ENCODE measurements at places on chromosomes 2 and 18. TPM values are rescaled to one million over a fixed set of nuclear protein-coding genes. Genes with fewer than 3 reads are reported as not detected.

DNA sequence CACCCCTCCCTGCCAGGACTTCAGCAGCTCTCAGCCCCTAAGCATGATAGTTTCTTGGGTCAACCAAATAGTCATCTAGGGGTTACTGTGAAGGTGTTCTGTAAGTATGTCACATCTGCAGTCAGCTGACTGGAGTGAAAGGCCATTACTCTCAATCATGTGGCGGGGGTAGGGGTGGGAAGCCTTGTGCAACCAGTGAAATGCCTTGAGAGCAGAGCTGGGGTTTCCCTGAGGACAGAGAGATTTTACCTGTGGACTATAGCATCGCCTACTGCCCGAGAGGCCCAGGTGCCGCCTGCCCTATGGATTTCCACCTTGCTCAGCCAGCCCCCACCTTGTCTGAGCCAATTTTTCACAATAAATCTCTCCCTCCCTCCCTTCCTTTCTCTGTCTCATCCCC lies 20.9 kb upstream of the KLF11 start:
- no peaks in the 10 kb centered on the region for H3K4me1 ChIP-seq
- H3K27ac ChIP-seq: no peak overlapping the region

DNA sequence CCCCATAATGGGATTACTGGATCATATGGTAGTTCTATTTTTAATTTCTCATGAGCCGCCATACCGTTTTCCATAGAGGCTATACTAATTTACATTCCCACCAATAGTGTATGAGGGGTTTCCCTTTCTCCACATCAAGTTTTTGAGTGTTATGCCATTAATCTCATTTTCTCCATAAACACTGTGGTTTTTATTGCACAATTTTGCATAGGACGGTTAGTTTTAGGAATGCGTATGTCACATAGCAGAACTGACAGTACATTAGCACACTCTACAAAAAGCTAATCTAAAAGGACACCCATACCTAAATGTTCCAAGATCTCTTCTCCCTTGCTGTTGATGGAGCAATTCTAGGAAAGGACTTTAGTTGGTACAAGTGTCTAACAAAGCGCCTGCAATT lies 32.5 kb downstream of the DARS1 start:
- H3K4me1 ChIP-seq: peaks cover 58% of the 10 kb centered on the region
- H3K4me3 ChIP-seq: no peak overlapping the region
- DNase-seq: no peak
- no peak overlapping the region for H3K27ac ChIP-seq

DNA sequence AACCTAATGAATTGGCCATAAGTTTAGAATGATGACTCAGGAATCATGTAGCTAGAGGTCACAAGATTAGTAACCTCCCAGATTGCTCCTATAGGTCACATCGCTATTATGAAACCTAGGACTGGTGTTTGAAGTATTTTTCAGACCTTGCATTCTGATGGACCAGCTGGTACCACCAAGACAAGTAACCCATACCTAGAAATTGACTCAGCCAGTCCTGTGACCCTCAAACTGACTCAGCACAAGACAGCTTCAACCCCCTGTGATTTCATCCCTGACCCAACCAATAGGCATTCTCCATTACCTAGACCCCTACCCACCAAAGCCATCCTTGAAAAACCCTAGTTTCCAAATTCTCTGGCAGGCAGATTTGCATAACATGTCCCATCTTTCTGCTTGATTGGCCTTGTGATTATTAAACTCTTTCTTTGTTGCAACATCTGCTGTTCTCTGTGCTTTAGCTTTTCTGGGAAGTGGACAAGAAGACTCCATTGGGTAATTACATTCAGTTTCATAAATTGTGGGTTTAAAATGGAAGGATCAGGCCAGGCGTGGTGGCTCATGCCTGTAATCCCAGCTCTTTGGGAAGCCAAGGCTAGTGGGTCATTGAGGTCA lies 254.9 kb downstream of the IRS1 start:
- H3K27me3 ChIP-seq: no peaks in the 10 kb centered on the region
- H3K4me1 ChIP-seq: no peaks in the 10 kb centered on the region
- no peak overlapping the region for H3K27ac ChIP-seq

- no peaks in the 10 kb centered on the region for H3K36me3 ChIP-seq
- H3K4me1 ChIP-seq: peaks cover 5% of the 10 kb centered on the region
- peak; percentile 73 for DNase-seq
- no peak overlapping the region for H3K27ac ChIP-seq
- H3K27me3 ChIP-seq: peaks cover 14% of the 10 kb centered on the region
Measured at GRCh38 chr2:11129598-11130449, 25.4 kb upstream of the SLC66A3 start.

DNA sequence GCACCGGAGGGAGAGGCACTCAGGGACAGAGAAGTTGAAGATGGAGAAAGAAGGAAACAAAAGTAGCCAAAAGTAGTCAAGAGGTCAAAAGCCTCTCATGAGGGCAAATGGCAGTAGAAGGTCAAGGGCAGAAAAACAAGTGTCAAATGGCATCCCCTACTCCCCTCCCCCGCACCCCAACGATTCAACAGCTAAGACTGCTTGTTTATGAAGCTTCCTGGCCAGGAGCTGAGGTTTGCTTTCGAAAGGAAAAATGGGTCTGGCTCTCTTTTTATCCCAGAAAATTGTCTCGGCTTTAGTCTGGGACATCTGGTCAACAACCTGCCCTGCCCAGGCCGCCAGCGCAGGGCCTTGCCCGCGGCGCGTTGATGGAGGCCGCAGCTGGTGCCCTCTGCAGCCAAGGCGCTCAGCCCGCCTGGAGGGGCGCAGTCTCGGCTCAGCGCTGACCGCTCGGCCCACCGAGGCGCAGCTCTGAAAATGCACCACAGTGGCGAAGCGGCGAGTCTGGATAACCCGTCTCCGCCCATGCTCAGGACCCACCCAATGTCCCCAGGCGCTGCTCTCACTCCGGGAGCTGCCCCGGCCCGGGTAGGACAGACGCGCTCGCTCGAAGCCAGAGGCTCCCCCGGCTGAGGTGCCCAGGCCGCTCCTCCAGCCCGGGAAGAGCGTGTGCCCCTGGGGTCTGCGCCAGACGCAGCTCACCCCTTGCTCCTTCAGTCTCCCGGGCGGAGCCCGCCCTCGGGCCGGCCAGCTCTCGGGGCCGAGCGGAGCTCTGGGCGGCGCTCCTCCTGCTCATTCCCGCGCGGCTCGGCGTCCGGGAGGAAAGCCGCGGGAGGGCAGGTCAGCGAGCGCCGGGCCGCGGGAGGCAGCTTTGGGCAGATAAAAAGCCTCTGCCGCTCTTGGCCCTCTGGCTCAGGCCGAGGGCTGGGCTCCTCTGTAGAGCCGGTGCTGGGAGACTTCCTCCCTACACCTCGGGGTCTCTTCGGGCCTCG lies 1.8 kb upstream of the TBR1 start:
- no peak overlapping the region for H3K27ac ChIP-seq
- peaks cover 46% of the 10 kb centered on the region for H3K4me1 ChIP-seq
- DNase-seq: peak; percentile 10
- peaks cover 52% of the 10 kb centered on the region for H3K27me3 ChIP-seq
- H3K4me3 ChIP-seq: peak overlapping the region; percentile 31

DNA sequence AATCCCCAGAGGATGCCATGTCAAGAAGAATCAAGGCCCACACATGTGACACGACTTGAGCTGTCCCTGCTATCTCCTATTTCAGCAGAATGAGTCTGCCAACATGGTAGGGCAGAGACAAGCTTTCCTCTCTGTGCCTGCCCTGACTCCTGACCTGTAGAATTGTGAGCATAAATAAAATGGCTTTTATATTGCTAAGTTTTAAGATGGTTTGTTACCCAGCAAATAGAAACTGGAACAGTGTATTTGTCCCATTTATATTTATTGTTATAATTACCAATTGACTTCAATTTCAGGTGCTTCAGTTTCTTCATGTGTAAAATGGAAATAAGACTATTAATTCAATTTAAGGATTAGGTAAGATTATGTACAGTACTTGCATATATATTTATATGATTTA lies 90.5 kb downstream of the ASB1 start:
- H3K36me3 ChIP-seq: no peaks in the 10 kb centered on the region
- H3K4me3 ChIP-seq: no peak overlapping the region
- no peak for DNase-seq
- H3K4me1 ChIP-seq: no peaks in the 10 kb centered on the region

GRCh38 chr2:216621292-216621691 lies 11.9 kb upstream of the IGFBP2 start:
- H3K4me1 ChIP-seq: peaks cover 11% of the 10 kb centered on the region
- H3K4me3 ChIP-seq: no peak overlapping the region
- H3K27me3 ChIP-seq: no peaks in the 10 kb centered on the region
- no peak for DNase-seq
- H3K36me3 ChIP-seq: no peaks in the 10 kb centered on the region

DNA sequence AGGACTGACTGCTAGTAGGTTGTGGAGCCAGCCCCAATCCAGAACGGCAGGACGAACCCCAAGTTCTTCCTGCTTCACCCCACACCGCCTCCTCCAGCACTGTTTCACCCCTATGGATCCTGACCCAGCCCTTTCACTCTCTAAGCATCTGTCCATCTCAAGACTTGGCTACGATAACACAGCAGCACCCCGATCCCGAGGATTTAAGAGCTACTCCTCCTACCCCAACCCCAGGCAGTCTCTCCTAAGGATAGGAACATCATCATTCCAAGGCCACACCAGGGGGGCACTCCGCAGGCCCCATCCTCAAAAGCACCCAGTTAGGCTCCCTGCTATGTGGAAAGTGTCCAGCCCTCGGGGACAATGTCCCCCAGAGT lies 645 bp downstream of the KCTD18 start:
- H3K27me3 ChIP-seq: no peaks in the 10 kb centered on the region
- peak overlapping the region; percentile 91 for H3K4me3 ChIP-seq
- peaks cover 18% of the 10 kb centered on the region for H3K36me3 ChIP-seq
- DNase-seq: no peak
- H3K4me1 ChIP-seq: peaks cover 11% of the 10 kb centered on the region

DNA sequence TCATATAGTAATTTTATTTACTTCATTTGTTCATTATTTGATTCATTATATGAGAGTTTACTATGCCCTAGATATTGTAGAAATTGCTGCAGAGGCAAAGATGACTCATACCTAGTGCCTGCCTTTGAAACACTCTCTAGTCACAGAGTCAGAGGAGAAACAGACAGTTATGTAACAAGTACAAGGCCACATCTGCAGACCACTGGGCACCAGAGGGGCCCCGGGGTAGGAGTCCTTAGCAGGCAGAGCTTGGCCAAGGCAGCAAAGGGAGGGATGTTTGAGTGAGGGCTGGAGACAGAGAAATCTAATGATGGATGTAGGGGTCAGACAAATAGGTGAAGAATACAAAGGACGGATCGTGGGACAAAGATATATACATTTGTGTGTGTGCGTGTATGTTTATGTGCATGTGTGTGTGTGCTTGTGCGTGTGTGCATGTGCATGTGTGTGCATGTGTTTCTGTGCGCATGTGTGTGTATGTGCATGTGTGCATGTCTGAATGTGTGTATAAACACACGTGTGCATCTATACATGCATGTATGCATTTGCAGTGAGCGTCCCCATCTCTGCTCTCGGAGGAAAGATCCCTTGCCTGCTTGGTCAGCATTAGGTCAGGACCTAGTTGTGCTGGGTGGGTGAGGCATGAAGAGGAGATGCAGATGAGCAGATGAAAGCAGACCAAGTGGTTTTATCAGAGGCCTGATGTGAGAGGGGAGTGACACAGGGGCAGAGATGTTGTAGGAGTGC lies 170.6 kb upstream of the MYT1L start:
- H3K36me3 ChIP-seq: no peaks in the 10 kb centered on the region
- H3K27ac ChIP-seq: no peak overlapping the region
- DNase-seq: no peak
- no peaks in the 10 kb centered on the region for H3K27me3 ChIP-seq

- H3K27ac ChIP-seq: no peak overlapping the region
- no peaks in the 10 kb centered on the region for H3K27me3 ChIP-seq
- no peak overlapping the region for H3K4me3 ChIP-seq
- DNase-seq: no peak
Measured at GRCh38 chr2:232795920-232796319, 19.6 kb upstream of the KCNJ13 start.

DNA sequence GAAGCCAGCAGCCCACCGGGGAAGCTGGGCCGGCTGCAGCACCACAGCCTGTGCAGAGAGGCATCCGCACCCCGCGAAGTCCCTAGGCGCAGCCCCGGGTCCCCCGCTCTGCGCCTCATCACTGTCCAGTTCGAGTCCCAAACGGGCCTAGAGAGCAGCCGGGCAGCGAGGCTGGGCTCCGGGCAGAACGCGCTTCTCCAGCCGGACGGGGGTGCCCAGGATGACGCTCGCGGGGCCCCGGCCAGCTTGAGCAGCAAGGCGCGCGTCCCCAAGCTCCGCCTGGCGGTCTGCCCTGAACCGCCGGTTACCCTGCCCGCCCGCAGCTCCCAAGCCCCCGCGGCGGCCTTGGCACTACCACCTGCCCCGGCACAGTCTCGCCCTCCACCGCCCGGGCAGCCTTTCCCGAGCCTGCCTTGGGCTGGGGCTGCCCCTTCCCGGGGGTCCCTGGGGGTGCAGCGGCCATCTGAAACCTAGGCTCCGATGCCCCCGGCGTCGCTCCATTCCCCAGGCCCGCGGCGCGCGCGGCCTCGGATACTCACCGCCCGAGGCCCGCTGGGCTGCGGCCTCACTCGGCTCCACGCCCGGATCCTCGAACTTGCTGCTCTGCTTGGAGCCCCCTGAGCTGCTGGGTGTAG lies 591 bp downstream of the SLC16A14 start:
- peaks cover 20% of the 10 kb centered on the region for H3K4me1 ChIP-seq
- H3K36me3 ChIP-seq: peaks cover 3% of the 10 kb centered on the region
- DNase-seq: peak; percentile 47
- peak overlapping the region; percentile 86 for H3K4me3 ChIP-seq

GRCh38 chr2:137221797-137222492 lies 456.6 kb downstream of the THSD7B start:
- H3K4me1 ChIP-seq: no peaks in the 10 kb centered on the region
- no peak overlapping the region for H3K4me3 ChIP-seq
- no peak overlapping the region for H3K27ac ChIP-seq
- no peaks in the 10 kb centered on the region for H3K36me3 ChIP-seq

DNA sequence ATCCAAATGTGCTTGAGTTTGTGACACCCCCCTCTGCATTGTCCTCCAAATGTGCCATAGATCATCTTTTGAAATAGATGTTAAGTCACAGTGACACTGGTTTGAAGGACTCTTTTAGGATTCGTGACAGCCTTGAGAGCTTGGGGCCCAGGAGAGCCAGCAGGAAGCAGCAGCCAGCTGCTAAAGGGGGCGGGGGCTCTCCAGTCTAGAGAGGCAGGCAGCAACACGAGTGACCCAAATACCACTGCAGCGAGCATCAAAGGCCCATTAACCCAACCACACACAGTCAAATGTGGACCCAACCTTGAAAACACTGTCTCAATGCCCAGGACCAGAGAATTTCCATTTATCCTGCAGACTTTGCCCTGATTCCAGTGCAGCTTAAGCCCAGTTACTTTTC lies 75.6 kb downstream of the ZBTB7C start:
- no peak for DNase-seq
- no peaks in the 10 kb centered on the region for H3K36me3 ChIP-seq
- no peak overlapping the region for H3K4me3 ChIP-seq
- H3K27ac ChIP-seq: no peak overlapping the region

GRCh38 chr2:216339456-216340279 lies 32.6 kb downstream of the MARCHF4 start:
- DNase-seq: no peak
- H3K4me3 ChIP-seq: no peak overlapping the region
- peaks cover 29% of the 10 kb centered on the region for H3K27me3 ChIP-seq
- H3K27ac ChIP-seq: no peak overlapping the region
- H3K36me3 ChIP-seq: no peaks in the 10 kb centered on the region
- H3K4me1 ChIP-seq: peaks cover 4% of the 10 kb centered on the region

GRCh38 chr18:36066001-36066400 lies 1.4 kb downstream of the RPRD1A start:
- peaks cover 7% of the 10 kb centered on the region for H3K27me3 ChIP-seq
- peaks cover 15% of the 10 kb centered on the region for H3K36me3 ChIP-seq
- peak overlapping the region; percentile 89 for H3K4me3 ChIP-seq
- H3K27ac ChIP-seq: peak overlapping the region; percentile 2

Gene RASGRP3
- total RNA-seq: 2.5 TPM

Gene GNAL
- 0.14 TPM for total RNA-seq

Gene NUP35
- 30.9 TPM for total RNA-seq

Gene COL5A2
- total RNA-seq: 0.23 TPM

Gene HADHA
- total RNA-seq: 134 TPM

Gene LYPD1
- total RNA-seq: not detected

Gene CXCR4
- 140 TPM for total RNA-seq

Gene BBS5
- total RNA-seq: 3.2 TPM

Gene OXER1
- 1.1 TPM for total RNA-seq
